Left ventricle myocardium superior (tissue), 1 donor: ENCODE measurements at places on chromosomes 12 and 14. TPM values are rescaled to one million over a fixed set of nuclear protein-coding genes. Genes with fewer than 3 reads are reported as not detected.

IPO4 gene
- total RNA-seq: 14.9 TPM

KRT72 gene
- not detected for total RNA-seq

BMAL2 gene
- 2.5 TPM for total RNA-seq

KCNH3 gene
- 0.30 TPM for total RNA-seq

ADSS1 gene
- total RNA-seq: 226 TPM

SLC17A8 gene
- not detected for total RNA-seq

TMEM30B gene
- total RNA-seq: 0.42 TPM

DERA gene
- 16.9 TPM for total RNA-seq

LTB4R gene
- 1.6 TPM for total RNA-seq

PCNX1 gene
- 37.4 TPM for total RNA-seq

PLA2G1B gene
- total RNA-seq: not detected

GLIPR1 gene
- 8.8 TPM for total RNA-seq

DEGS2 gene
- total RNA-seq: not detected

TAS2R42 gene
- total RNA-seq: not detected

KCNH5 gene
- total RNA-seq: 0.22 TPM

PRIMA1 gene
- total RNA-seq: 7.9 TPM

IAPP gene
- not detected for total RNA-seq

TRMT61A gene
- total RNA-seq: 5.5 TPM

CABP1 gene
- 8.0 TPM for total RNA-seq

ASPG gene
- 28.2 TPM for total RNA-seq

CLEC9A gene
- not detected for total RNA-seq

ADAM21 gene
- total RNA-seq: 0.32 TPM

GPD1 gene
- total RNA-seq: 33.9 TPM

FOXM1 gene
- 0.79 TPM for total RNA-seq

PACS2 gene
- total RNA-seq: 76.2 TPM

DHRS1 gene
- 5.9 TPM for total RNA-seq

TCL1B gene
- not detected for total RNA-seq

ENDOU gene
- total RNA-seq: 0.30 TPM

MYO1H gene
- total RNA-seq: 0.52 TPM

CYP27B1 gene
- total RNA-seq: not detected

SMIM41 gene
- not detected for total RNA-seq

COX14 gene
- 237 TPM for total RNA-seq

ALDH6A1 gene
- 59.8 TPM for total RNA-seq

EML1 gene
- total RNA-seq: 42.9 TPM

B3GNT4 gene
- total RNA-seq: not detected

SERPINA4 gene
- not detected for total RNA-seq

TAS2R10 gene
- total RNA-seq: not detected

MIP gene
- not detected for total RNA-seq

RPL41 gene
- 1,980 TPM for total RNA-seq

LPCAT3 gene
- 55.9 TPM for total RNA-seq

CACNA1C gene
- 201 TPM for total RNA-seq

CLEC6A gene
- total RNA-seq: not detected

TAS2R9 gene
- total RNA-seq: not detected

SLC38A1 gene
- 161 TPM for total RNA-seq

TMBIM6 gene
- 255 TPM for total RNA-seq

AQP6 gene
- not detected for total RNA-seq

RNASE2 gene
- 2.9 TPM for total RNA-seq

PTGER2 gene
- total RNA-seq: 0.47 TPM

SYCP3 gene
- not detected for total RNA-seq

TRPV4 gene
- 0.25 TPM for total RNA-seq

BIN2 gene
- total RNA-seq: 1.7 TPM

JPH4 gene
- total RNA-seq: 0.22 TPM

NANOG gene
- not detected for total RNA-seq

SLC6A12 gene
- total RNA-seq: 1.2 TPM

ANO4 gene
- total RNA-seq: 0.32 TPM

TAS2R20 gene
- total RNA-seq: 0.42 TPM

PDE3A gene
- total RNA-seq: 171 TPM

RBP5 gene
- 0.89 TPM for total RNA-seq

HOXC5 gene
- total RNA-seq: not detected

APOLD1 gene
- 21.3 TPM for total RNA-seq
